AG08395 (cell line): ENCODE measurements at places on chromosomes 7 and 10.

DNA sequence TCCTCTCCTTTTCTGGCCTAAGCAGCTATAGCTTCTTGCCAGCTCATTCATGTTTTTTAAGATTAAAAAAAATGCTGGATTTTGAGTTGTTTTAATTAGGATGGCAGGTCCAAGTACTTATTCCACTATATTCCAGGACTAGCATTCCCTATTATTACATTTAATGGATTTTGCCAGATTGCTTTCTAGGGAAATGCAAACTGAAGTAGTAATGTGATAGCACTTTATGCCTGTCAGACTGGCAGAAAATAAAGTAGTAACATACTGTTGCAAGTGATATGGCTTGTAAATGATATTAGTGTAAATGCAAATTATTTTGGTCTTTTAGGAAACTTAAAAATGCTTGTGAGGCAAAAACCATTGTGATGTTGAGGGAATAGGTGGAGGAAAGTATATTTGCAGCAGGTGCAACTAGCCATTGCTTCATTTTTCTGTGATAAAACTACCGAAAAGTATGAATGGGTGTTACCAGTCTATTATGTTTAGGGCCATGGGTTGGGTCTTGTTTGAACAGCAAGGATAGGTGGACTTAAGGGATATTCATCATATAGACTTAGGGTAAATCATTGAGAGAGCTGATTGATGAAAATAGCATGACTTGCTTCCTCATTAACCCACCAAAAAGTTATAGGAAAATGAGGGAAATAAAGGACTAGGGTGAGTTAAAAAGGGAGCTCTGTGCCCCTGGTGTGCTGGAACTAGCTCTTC, 19.9 kb downstream of the ZNRF2 start:
- DNase-seq = no peak

DNA sequence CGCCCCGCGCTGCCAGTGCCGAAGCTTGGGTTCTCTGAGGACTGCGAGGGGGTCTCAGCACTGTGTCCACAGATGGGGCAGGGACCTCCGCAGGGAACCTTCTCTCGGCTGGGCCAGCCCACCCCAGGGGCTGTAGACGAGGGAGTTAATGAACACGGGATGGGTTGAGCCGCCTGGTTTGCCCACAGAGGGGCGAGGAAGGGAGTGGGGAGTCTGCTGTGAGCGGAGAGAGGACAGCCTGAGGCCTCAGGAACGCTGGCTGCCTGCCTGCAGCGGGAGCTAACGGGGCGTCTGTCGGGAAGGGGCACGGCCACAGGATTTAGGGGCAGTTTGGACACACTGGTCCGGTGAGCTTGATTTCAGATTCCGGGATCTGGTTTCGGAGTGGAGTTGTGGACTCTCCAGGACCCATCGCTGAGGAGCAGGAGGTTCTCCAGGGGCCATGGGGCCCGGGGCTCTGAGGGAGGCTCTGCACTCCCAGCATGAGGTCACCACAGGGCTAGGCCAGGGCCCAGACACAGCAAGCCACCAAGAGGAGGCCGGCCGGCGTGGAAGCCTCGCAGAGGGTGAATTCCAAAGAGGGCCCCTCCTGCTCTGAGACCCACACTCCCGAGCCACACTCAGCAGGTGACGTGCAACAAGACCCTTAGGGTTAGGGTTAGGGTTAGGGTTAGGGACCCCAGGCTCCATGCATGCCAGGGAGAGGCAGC, 19.0 kb upstream of the FAM20C start:
- DNase-seq = no peak

- peak; percentile 95 for DNase-seq
These were observed 189.6 kb downstream of the TNS3 start for GRCh38 chr7:47392241-47392759.

DNA sequence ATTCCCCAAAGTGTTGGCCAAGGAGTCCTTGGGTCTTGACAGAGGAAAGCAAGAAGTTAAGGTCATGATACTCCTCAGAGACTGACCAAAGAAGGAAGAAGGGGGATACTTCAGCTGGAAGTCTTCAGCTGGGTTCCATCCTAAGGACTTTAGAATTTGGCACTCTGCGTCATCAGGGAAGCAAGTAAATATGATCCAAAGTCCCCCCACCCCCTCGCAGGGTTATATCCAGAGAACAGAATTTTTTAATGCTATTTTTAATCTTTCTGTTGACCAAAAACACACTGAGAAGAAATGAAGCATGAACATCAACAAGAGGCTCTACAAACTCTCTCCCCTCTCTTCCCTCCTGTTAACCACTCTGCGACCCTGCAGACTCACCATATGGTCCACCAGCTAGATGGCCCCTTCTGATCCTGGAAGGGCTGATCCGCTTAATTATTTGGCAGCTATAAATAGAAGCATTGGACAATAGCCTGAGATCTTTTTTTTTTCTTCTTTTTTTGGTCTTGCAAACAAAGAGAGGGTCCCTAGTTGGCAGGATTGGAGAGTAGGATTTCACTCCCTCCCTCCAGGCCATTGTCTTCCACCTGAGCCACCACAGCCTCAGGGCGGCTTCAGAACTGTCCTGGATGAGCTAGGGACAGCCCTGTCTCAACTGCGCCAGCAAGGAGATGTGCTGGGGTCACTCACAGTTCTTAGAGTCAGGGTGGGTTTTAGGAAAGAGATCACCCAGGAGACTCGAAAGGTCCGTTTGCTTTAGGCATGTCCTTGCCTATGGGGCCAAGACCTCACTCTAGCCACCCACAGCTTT, 196.0 kb downstream of the KCNMA1 start:
- DNase-seq = no peak

DNA sequence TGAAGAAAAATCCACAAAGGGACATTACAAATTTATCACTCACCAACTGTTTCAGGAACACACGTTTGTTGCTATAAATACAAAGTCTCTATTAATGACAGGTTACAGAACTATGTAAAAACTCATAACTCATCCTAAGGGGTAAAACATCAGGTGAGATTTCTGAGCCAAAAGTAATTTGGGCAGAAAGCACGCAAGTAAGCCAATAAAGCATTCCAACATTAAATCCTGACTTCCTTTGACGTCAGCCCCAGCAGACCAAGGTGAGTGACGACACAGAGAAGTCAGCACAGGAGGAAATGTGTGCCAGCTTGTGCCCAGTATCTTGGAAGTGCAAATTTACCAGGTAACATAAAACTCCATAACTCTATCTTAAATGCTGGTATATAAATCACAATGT, 45.7 kb downstream of the IMMP2L start:
- no peak for DNase-seq

DNA sequence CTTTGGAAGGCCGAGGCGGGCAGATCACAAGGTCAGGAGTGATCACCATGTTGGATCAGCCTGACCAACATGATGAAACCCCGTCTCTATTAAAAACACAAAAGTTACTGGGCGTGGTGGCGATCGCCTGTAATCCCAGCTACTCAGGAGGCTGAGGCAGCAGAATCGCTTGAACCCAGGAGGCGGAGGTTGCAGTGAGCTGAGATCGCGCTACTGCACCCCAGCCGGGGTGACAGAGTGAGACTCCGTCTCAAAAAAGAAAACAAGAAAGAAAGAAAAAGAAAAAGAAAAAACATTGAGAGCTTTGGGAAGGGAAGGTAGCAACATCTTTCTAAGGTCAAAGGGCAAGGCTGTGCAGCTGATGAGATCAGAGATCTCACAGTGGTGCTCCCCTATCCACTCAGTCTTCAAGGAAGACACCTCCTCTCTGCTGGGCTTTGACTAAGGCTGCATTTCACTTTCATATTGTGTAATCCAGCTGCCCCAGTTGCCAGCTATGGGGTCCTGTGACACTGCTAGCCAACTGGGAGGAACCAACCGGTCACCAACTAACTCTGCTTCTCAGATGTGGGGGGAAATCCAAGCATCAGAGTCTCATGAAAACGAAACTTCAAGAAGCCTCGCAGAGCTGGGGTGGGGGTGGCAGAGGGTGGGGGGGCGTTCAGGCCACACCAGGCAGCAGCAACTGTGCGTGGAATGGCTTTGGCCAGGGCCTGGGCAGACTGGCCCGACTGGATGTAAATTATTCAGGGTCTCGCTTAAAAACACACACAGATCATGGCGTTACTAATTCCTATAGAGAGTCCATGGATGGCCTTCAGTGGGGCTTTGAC, 1.5 kb downstream of the IL15RA start:
- DNase-seq = peak; percentile 66

DNA sequence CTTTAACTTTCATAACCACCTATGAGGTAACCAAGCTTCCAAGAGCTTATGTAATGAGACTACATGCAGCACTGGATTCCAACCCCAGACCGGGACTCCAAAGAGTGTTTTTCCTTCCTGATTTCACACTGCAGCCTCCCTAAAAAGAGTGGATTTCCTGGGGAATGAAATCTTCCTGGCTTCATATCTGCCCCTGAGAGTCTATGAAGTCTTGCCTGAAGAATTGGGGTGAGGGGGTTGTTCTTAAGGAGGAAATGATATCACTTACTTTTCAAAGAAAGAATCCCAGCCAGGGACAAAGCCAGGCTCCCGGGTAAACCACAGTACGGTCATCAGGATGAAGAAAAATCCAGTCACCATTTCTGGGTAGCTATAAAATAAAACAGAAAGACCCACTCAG, 29.7 kb downstream of the STMP1 start:
- DNase-seq = no peak

DNA sequence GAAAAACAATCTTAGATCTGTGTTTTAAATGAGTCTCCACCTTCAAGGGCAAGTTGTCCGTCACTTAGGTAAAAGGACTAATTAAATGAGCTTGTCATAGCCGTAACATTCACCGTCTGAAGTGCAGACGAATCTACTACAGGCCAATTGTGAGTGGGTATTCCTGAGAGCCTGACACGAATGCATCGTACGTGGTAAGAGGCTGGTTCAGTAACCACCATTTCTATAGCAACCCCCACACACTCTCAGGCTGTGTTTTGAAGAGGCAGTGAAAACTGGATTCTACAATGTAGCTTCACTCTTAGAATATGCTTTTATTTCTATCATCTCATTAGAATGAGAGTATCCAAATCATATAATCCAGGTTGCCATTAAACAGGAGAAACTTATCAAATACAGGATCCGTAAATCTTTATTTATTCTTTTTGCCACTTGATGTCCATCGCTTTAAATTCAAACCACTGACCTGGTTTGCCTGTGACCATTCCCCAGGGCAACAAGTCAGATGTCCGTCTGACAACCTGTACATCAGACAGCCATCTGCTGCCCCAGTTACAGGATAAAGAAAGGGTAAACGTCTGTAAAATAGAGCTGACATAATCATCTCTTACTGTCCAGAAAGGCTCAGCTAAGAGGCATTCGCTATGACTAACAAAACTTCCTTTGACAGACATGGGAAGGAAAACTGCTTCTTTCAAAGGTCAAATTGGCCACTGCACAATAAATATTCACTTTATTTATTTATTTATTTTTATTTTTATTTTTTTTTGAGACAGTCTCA, 70.3 kb upstream of the NMT2 start:
- DNase-seq = no peak

DNA sequence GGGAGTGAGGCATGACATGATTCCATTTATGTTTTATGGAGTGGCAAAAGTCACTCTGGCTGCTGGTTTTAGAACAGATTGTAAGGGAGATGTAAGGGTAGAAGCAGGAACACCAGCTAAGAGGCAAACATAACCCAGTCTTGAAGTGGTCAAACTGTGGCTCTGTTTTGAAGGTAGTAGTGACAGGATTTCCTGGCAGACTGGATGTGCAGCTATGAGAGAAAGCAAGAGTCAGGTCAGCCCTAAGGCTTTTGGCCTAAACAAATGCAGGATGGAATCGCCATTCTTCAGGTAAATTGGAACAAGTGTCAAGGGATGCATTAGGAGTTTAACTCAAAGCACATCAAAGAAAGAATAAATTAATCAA, 175.3 kb upstream of the AGR3 start:
- DNase-seq = no peak

DNA sequence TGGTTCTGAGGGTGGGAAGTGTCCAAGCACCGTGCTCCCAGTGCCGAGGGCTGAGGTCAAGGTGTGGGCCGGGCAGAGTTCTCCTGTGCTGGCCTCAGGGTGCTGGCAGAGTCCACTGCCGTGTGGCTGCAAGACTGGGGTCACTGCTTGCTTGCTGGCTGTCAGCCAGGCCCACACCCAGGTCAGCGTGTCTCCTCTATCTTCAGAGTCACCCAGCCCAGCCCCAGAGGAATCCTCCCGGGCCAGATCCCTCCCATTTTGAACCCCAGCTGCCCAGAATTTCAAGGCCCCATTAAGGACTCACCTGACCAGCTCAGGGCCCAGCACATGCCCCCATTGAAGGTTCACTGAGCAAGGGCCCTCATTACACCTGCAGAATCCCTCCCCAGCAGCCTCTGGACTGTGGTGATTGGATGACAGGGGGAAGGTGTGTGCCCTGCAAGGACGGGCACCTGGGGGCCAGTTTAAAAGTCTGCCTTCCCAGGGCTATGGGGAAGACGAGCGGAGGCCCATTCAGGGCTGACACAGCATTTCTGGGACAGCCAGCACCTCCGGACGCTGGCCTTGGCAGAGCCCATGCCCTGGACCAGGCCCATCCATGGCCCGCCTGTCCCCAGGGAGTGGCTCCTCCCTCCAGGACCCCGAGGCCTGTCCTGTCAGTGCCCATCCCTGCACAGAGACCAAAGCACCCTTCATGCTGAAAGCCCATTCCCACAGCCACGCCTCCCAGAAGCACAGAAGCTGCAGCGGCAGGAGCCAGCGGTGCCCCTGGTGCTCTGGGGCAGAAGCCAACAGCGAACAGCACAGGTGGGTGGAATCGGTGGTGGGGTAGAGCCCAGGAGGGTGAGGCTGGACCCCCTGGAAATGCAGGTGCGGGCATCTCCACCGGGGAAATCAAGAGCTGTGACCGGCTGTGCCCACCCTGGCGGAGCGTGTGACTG, 45.1 kb upstream of the PPP2R2D start:
- DNase-seq = no peak

DNA sequence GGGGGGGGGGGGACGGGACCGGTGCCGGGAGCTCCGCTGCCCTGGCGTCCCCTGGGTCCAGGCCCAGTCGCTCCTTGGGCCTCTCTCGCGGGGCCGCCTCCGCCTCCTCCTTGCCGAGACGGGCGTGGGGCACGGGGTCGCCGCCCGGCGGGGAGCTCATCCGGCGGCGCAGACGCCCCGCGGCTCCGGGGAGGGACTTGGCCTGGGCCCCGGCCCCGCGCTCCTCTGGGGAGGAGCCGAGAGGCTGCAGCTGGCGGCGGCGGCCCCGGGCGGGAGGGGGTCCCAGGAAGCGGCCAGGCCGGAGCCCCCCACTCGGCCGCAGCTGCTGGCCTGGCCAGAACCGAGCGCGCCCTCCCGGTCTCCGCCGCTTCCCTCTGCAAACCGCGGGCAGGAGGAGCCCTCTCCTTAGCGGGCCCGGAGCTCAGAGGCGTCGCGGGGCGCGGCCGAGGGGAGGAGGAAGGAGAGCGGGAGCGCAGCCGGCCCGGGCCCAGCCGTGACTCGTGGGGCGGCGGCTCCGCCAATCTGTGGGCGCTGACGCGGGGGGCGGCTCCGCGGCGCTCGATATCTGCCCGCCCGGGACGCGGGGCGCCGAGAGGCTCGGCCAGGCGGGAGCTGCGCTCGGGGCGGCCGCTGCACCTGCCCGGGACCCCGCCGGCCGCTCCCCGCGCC, at the start of gene FAM20C:
FAM20C (plus strand) TSS at position 591 of the 669 bp plus-strand sequence. CDS start 629 bp downstream, outside the sequence.
- DNase-seq = peak; percentile 93

DNA sequence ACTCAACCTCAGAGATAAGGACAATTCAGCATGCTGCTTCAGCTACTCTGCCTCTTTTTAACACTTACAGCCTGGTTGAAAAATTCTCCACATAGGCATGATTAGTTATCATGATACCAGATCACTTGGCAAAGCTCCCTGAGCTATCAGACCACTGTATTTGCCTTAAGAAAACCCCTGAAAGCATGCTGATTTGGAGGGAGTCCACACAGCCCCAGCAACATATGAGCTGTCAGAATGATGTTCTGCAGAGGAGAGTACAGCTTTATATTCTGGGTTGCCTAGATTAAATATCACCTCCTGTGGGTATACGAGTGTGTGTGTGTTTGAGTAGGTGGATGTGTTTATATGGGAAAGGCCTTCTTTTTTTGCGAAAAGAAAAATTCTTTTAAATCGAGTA, 170.2 kb upstream of the CHRM2 start:
- DNase-seq = no peak
